ENCODE measurements at places on chromosomes 1 and 21. TPM values are rescaled to one million over a fixed set of nuclear protein-coding genes. Genes with fewer than 3 reads are reported as not detected.

Gene CD53
- 897 TPM for total RNA-seq

Gene OLIG2
- not detected for total RNA-seq

Gene BCAS2
- 44.2 TPM for total RNA-seq

Gene AQP10
- total RNA-seq: not detected

DNA sequence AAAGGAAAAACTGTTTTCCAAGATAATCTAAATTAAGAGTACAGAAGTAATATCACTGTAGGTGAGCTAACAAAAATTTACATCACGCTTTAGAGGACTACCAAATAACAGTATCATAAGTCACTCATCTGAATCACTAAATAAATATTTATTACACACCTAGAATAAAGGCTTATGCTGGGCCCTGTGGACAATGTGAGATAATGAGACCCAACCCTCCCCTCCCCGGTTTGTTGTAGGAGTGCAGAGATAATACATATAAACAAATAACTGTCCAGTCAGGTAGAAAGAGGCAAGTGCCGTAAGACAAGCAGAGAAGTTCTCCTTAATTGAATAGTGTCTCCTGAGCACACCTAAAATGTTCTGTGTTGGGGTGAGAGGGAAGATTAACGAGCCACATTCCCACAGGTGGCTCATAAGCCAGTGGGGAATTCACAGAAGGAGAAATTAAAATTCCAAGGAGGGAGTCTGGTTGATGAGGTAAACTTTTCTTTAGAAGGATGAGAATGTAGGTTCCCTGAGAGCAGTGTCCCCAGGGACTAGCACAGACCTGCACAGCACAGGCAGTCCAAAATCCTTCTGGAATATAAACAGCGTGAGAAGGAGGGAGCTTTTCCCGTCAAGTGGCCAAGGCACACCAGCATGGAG is 241.4 kb downstream of the NFIA start:
- peaks cover 27% of the 10 kb centered on the region for H3K4me1 ChIP-seq
- H3K27ac ChIP-seq: no peak overlapping the region
- H3K27me3 ChIP-seq: peaks cover 14% of the 10 kb centered on the region
- peaks cover 5% of the 10 kb centered on the region for H3K36me3 ChIP-seq
- DNase-seq: no peak
- no peak overlapping the region for H3K4me3 ChIP-seq

- no peak overlapping the region for H3K4me3 ChIP-seq
- peaks cover 21% of the 10 kb centered on the region for H3K4me1 ChIP-seq
- DNase-seq: no peak
These were observed 1.6 kb downstream of the GLMP start for GRCh38 chr1:156293895-156294294.

GRCh38 chr21:45858180-45858579 is 123.4 kb upstream of the COL6A1 start:
- no peaks in the 10 kb centered on the region for H3K36me3 ChIP-seq
- H3K4me3 ChIP-seq: no peak overlapping the region
- DNase-seq: no peak
- H3K4me1 ChIP-seq: no peaks in the 10 kb centered on the region
- no peak overlapping the region for H3K27ac ChIP-seq

Gene RGS8
- total RNA-seq: not detected

All from natural killer cell treated with Interleukin-12 subunit alpha and Interleukin-12 subunit beta and Interleukin-15 and Interleukin-18, amount 100 ng/mL, for 72 hours (primary cell).